ENCODE measurements at places on chromosomes 16 and 17.
A peak's percentile ranks its signal among the peaks of the same experiment; 100 is the strongest.

DNA sequence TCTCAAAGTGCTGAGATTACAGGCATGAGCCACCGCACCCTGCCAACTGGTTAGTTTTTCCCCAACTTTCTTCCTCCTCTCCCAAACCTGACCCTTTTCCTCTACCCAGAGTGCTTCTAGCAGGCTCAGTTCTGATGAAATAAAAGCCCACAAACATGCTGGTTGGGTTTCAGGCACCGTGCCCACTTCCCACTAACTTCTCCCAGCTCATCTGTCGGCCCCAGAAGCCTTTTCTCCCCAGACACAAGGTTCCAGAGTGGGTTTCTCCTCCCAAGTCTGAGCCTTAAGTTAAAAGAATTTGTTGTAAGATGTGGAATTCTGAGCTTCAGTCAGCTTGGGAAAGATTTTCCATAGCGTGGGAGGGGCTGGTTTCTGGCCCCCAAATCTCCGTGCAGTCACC, 11.5 kb upstream of the SCN4A start:
- DNase-seq: peak; percentile 41

DNA sequence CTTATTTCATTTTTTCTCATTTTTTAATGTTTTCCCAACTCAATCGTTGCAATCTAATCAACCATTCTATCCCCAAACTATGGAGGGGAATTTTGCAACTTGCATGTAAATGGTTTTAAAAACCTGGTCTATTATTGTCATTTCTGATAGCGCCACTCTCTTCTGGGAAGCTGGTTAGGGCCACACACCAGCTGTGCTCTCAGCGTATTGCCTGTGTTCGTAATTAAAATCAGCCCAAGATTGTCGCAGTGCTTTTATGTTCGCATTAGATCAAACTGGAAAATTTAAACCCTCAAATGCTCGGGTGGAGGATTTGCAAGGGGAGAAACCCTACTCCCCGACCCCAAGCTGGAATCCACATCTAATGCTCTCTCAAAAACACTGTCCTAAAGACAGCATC, 123.5 kb upstream of the CACNG5 start:
- DNase-seq: no peak

DNA sequence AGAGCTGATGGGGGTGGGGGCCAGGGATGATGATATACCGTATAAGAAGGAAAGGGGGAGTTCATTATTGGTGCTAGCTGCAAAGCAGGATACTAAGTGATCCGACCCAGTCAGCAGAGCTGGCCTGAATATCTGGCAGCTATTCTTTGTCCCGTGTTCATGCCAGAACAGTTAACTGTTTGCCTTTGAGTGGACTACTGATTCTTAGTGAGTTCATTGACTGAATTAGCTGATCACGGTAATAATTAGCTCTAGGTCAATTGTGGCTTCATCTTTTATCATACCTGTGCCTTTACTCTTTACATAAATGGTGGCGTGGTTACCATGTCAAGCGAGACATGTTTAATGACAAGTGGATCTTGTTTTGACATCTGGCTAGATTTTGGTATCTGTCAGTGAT, 5.3 kb downstream of the KPNB1 start:
- DNase-seq: no peak

DNA sequence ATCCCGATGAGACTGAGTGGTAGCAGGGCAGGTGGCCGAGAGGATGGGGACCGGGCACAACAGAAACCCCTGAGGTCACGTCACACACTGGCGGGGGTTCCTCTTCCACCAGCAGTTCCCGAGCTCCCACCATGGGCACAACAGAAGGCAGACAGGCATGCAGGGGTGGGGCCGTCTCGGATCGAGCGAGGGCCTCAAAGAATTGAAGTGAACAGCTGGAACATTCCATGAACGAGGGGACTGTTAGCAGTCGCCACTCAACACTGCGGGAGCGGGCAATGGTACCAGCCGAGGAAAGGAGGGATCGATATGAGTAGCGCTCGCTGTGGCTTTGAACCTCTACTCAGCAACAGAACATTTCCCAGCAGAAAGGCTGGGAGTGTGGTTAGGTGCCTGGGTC, 5.3 kb downstream of the CEP131 start:
- DNase-seq: no peak

DNA sequence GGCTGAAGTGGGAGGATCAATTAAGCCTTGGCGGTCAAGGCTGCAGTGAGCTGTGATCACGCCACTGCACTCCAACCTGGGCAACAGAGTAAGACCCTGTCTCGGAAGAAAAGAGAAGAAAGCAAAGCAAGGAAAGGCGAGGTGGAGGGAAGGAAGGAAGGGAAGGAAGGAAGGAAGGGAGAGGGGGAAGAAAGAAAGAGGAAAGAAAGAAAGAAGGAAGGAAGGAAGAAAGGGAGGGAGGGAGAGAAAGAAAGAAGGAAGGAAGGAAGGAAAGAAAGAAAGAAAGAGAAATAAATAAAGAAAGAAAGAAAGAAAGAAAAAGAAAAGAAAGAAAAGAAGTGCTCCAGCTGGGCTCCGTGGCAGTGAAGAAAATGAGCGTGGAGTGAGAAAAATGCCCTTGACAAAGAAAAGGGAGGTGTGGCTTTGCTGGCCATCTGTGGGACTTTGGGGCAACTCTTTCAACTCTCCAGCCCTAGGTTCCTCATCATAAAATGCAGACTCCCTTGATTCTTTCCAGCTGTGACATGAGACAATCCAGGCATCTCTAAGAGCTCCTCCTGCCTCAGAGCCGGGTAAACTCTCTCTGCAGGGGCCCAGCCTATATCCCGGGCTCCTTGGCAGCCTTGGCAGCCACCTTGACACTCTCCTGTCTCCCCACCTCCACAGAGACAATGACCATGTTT, 2.4 kb downstream of the GSDMA start:
- DNase-seq: no peak

DNA sequence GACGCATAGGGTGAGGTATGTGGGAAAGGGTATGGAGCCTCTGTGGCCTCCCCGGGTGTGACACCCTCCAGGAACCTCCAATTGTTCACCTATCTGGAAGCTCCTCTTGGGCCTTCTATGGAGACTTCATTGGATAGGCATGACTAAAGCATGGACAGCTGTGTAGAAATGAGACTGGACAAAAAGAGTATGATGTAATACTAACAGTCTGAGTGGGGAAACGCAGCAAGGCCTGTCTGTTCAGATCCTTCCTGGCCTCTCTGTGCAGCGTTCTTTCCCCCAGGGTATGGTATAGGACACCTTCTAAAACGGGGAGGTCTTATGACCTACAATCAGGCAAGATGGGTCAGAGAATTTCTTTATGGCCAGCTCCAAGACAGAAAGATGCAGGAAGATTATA, 30.7 kb upstream of the CCNF start:
- DNase-seq: no peak

GRCh38 chr17:72618001-72618509, 474.4 kb downstream of the SLC39A11 start:
- peak; percentile 16 for DNase-seq

GRCh38 chr16:70703041-70703834, 17.4 kb upstream of the MTSS2 start:
- peak; percentile 92 for DNase-seq

DNA sequence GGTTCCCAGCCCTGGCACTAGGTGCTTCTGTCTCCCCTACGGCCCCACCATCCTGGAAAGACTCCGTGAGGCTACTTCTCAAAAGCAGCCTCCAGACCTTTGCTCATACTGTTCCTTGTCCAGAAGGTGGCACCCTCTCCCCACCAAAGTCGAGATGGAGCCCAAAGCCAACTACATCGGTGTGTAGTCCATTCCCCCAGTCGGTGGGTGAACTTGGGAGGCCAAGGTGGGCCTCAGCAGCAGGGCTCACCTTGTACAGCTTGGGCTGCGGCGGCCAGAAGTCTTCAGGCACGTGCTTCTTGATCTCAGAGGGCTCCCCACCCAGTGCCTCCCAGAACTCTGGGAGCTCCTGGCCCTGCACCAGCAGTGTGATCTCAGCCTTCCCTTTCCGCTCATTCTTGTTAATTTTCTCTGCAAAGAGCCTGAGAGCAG, 10.2 kb downstream of the FLII start:
- peak; percentile 69 for DNase-seq

- no peak for DNase-seq
These were observed 101.4 kb upstream of the ZFHX3 start for GRCh38 chr16:73149334-73149733.

DNA sequence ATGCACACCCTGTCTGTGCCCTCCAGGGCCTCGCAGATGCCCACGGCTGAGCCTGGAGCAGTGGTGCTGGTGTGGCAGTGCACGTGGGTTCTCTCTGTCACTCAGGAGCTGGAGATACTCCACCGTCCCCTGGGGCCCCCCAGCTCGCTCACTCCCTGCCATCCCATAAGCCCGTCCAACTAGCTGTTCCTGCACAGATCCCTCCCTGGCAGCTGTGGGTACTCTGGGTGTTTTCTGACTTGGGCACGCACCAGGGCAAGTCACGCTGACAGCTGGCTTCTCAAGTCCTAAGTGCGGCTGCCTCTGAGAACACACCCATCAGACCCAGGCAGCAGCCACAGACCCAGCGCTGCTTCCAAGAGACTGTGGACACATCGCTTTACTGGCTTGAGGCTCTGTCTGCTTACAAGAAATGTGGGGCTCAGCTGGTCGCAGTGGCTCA, 25.4 kb upstream of the ITGB4 start:
- DNase-seq: no peak

GRCh38 chr16:27564224-27564623, 14.3 kb downstream of the KATNIP start:
- no peak for DNase-seq

GRCh38 chr16:27700304-27700995, 150.5 kb downstream of the KATNIP start:
- DNase-seq: no peak

DNA sequence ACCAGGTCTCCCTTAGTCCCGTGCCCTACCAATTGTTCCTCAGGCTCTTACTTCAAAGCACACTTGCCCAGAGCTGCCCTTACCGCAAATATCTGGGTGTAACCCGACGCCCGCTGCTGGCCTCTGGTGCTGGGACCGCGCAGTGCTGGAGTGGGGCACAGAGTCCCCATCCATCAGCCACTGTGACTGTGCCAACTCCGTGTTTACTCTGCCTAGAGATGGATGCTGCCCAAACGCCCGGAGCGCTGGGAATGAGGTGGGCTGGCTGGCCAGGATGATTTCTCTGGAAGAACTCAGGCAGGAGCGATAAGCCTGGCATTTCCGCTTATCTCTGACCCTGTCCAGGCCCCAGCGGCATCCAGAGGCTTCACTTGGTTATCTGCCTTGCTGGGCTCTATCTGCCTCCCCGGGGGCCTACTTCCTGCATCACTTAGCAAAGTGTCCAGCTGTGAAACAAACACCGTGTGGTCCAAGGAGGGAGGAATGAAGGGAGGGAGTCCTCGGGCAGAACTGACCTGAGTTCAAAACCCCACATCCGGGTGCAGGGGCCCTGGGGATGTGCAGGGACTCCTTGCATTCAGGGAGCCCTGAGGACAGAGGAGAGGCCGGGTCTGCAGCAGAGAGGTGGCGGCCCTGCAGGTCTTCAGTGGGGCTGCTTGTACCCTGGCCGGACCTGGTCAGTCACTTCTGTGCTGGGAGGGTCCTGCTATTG, 9.4 kb upstream of the MYLK3 start:
- no peak for DNase-seq

DNA sequence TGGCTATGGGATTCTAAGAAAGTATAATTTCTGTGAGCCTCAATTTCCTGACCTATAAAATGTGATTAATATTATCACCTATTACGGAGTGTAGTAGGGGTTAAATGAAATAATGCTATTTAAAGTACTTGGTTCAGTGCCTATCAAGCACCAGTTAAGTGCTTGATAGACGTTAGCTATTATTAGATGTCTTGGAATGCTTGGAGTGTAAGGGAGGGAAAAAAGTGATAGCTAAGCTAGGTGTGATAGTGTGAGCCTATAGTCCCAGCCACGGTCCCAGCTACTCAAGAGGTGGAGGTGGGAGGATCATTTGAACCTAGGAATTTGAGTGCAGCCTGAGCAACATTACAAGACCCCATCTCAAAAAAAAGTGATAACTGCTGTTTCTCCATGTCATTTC, 7.5 kb downstream of the ORC6 start:
- no peak for DNase-seq

- DNase-seq: peak; percentile 17
These were observed 850 bp downstream of the GINS3 start for GRCh38 chr16:58393138-58393504.

GRCh38 chr16:57924514-57924913, 46.4 kb downstream of the CNGB1 start:
- no peak for DNase-seq

DNA sequence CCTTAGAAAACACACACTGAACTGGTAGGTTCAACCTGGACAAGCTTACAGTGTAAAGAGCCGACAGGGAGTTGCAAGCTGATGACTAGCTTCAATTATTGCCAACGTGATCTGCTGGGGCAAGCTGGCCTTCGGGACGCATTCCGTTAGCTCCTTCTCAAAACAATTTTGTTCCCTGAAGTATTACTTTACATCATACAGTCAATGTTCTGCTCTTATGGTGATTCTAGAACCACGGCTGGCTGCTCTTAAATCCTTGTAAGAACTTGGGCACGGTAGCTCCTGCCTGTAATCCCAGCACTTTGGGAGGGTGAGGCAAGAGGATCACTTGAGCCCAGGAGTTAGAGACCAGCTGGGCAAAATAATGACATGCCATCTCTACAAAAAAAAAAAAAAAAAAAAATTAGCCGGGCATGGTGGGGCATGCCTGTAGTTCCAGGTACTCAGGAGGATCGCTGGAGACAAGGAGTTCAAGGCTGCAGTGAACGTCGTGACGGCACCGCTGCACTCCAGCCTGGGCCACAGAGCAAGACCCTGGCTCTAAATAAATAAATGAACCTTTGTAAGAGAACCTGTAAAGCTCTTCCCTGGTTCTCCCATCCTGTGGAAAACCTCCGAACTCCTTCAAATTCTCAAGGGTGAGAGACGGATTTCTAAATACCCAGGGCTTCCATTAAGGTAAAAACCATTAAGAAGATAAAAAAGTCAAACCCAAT, 2.0 kb downstream of the CDIP1 start:
- no peak for DNase-seq

GRCh38 chr17:80878876-80879722, 112.5 kb upstream of the CHMP6 start:
- DNase-seq: no peak

DNA sequence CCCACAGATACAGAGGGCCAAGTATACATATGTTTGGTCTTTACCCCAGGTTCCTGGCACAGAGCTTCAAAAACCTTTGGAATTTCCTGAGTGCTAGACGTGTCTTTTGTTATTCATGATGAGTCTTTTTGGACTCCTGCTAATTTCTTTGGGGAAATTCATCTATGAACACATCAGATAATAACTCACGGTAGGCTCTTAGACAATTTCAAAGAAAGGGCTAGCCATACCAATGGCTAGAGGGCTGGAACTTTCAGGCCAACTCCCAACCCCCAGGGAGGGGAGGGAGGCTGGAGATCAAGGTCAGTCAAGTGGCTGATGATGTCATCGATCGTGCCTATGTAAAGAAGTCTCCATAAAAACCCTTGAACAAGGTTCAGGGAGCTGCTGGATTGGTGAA, 101.9 kb downstream of the STX8 start:
- peak; percentile 87 for DNase-seq

GRCh38 chr16:17177959-17178905, 292.5 kb downstream of the XYLT1 start:
- peak; percentile 28 for DNase-seq

Data from fibroblast of skin of right biceps (primary cell).